Stimulated activated CD8-positive, alpha-beta memory T cell treated with anti-CD3 and anti-CD28 coated beads, Interleukin-7, amount 100 ng/mL, for 1 hour (primary cell): ENCODE measurements at places on chromosomes 3 and 15.

DNA sequence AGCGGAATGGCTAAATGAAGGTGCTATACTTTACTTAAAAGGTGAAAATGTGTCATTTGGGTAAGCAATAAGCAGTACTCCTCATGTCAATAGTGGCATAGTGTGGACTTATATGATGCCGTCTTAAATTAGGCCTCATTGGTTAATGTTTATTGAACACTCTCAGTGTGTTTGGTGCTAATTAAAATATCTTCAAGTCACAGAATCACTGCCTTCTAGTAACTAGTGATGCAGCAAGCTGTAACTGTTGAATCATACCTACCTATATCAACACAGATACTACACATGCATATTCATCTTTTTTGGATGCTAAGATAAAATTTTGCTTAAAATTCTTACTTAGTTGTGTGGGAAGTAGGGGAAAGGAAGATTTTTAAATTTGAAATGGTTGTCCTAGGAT is 30.7 kb downstream of the ARHGAP31 start:
- no peak for DNase-seq

DNA sequence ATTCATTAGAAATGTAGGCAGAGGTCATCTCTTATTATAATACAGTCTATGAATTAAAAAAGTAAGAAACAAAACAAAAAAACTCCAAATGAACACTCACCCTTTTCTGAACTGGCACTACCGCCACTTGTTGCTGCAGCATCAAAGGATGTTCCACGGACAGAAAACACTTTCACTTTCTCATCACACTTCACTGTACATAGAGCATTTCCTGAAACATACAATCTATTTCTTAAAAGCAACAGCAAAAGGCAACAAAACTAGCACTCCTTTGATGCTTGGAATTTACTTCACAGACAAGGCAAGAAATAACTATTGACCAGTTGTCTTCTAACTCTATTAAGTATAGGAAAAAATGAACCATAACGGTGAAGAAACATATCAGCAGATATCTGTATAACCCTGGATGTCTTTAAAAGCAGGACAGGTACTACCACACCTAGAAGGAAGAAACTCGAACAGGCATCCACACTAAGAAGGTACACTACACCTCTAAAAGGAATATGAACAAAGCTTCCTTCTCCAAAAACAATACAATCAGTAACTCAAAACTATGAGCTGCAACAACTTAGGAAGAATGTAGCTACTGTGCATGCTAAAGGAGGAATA is 24.9 kb downstream of the ETFA start:
- no peak for DNase-seq

DNA sequence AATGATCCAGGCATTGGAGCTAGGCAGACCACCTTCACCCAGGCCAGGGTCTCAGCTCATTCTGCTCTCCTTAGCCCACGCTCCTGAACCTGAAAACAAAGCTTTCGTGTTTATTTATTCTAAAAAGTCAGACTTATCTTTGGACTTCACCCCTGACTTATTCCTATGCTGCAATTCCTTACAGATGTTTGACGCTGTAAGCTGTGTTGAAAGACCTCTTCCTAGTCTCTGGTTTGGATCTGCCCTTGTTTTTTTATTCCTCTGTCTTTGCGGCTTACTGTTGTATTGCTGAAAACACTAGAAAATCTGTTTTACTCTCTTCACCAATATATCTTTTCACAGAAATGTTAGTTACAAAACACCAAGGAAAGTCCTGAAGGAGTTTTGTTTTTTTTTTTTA is 40.5 kb upstream of the LDHAL6B start:
- DNase-seq: no peak

- DNase-seq: no peak
Observed at GRCh38 chr3:103976931-103977339, 1389.8 kb upstream of the ALCAM start.

- DNase-seq: no peak
Observed at GRCh38 chr3:129598000-129598381, 8.5 kb downstream of the PLXND1 start.
